Fibroblast of skin of right quadriceps (primary cell): ENCODE measurements at places on chromosomes 13 and 19.

DNA sequence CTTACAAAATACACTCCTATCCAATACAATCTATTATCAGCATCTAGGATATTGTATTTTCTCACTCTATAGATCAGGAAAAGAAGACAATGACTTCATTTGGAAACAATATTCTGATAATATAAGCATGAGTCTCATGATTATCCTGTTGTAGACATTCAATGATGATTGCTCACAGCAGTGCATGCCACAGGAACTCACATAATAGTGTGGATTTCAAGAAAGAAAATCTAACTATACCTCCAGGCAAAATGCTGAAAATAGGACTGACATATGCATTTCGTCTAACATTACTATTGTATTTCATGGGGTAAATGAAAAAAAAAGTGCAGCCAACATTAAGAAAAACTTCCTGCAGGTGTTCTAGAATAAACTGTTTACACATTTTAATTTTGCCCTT, 122.6 kb downstream of the POSTN start:
- peak; percentile 60 for DNase-seq

- DNase-seq = no peak
Observed at GRCh38 chr19:12936582-12936981, 1.8 kb upstream of the CALR start.

GRCh38 chr13:98893371-98893770, 84.5 kb downstream of the DOCK9 start:
- no peak for DNase-seq

DNA sequence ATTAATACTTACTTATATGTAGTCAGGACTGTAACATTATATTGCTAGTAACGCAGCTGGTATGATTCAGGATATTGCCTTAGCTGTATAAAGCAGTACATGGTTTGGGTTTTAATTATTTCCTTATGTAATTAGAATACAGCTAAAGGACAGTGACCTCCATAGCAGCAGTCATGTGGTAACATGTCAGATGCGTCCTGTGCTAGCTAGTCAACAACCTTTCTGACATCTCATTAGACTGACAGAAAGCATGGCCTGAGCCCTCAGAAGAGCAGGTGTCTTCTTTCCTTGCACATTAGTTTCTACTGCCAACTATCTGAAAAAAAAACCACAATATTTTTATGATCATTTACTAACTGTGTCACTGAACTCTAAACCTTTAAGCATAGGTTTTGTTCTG, 122.2 kb downstream of the MAB21L1 start:
- DNase-seq = no peak
